ENCODE measurements at places on chromosomes 3 and 15. TPM values are rescaled to one million over a fixed set of nuclear protein-coding genes. Genes with fewer than 3 reads are reported as not detected.

PLXNA1 gene
- 14.8 TPM for polyA plus RNA-seq

- no peak for DNase-seq
Observed at GRCh38 chr15:41735046-41735445, 39.2 kb upstream of the MAPKBP1 start.

GRCh38 chr3:14415501-14415900 lies 13.1 kb downstream of the SLC6A6 start:
- no peak for DNase-seq

DNA sequence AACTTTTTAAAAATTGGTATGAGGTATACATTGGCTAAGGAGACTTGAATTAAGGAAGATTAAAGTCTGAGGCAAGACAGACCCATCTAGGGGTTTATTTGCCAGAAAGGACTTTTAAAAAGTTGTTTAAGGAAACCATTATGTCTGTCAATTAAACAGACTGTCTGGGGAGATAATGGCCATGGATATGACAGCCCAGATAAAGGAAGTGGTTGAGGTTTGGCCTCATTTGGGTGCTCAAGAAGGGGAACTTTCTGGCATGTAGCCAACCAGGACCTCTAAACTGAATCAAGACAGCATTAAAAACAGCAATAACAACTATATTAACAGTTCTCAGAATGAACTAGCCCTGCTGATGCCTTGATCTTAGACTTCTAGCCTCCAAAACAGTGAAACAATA lies 9.9 kb upstream of the CD200R1L start:
- no peak for DNase-seq

DNA sequence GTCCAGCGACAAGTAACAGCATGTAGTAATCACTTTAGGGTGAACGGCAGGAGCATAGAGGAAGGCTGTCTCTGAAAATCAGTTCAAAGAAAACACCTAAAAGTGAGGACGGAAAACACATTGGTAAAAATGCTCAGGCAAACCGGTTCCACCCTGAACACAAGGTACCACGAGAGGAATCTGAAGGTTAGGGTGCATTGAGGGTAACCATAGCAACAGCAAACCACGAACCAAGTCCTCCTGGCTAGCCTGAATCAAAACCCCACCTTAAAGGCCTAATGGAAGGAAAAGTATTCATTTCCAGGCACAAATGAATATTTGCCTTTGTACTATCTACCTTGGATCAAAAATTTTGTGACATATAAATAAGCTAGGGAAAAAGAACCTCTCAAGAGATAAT lies 315.0 kb downstream of the OCA2 start:
- no peak for DNase-seq

DNA sequence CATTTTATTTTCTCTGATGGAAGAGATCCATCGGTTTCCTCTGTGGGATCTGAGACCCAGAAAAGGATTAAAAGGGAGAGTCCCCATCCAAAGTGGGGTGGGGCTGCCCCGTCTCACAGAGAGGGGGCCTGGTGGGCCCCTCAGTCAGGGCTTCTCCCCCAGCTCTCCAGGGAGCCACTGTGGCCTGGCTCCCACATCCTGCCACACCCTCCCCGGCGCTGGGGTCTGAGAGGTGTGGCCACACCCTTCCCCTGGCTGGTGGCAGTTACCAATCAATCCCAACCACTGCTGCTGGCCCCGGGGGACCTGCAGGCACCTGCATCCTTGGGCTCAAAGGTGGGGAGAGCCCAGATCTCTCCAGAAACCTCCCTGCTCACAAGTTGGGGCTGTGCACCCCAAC lies 161.8 kb upstream of the IQSEC1 start:
- DNase-seq: no peak

- DNase-seq: no peak
Observed at GRCh38 chr3:171349392-171349791, 110.8 kb downstream of the TNIK start.

DNA sequence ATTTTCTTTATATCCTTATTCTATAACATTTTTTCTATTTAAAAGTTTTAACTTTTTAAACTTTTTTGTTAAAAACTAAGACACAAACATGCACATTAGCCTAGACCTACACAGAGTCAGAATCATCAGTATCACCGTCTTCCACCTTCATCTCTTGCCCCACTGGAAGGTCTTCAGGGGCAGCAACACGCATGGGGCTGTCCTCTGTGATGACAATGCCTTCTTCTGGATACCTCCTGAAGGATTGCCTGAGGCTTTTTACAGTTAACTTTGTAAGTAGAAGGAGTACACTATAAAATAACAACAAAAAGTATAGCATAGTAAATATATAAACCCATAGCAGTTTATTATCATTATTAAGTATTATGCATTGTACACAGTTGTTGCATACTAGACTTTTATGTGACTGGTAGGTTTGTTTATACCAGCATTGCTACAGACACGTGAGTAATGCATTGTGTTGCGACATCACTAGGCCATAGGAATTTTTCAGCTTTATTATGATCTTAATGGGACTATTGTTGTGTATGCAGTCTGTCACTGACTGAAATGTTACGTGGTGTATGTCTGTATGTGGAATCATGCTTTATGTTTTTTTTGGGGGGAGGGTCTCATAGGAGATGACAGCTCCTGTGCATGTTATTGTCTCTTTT lies 18.2 kb downstream of the ATP1B3 start:
- no peak for DNase-seq

AHSG gene
- not detected for polyA plus RNA-seq

DNA sequence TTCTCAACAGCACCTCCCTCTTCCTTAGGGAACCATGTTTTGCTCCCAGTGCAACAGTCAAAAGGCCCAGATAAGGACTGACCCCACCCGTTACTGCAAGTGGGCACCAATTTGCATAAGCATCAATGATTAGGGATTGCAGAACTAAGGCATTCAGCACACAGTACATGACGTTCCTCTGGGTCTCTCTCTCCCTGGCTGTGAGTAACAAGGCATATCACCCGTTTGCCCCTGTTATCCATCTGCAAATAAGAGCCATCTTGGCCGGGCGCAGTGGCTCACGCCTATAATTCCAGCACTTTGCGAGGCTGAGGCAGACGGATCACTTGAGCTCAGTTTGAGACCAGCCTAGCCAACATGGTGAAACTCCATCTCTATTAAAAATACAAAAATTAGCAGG lies 18.8 kb downstream of the MAGI1 start:
- DNase-seq: no peak

- no peak for DNase-seq
Observed at GRCh38 chr3:177102553-177102952, 94.7 kb downstream of the TBL1XR1 start.

DNA sequence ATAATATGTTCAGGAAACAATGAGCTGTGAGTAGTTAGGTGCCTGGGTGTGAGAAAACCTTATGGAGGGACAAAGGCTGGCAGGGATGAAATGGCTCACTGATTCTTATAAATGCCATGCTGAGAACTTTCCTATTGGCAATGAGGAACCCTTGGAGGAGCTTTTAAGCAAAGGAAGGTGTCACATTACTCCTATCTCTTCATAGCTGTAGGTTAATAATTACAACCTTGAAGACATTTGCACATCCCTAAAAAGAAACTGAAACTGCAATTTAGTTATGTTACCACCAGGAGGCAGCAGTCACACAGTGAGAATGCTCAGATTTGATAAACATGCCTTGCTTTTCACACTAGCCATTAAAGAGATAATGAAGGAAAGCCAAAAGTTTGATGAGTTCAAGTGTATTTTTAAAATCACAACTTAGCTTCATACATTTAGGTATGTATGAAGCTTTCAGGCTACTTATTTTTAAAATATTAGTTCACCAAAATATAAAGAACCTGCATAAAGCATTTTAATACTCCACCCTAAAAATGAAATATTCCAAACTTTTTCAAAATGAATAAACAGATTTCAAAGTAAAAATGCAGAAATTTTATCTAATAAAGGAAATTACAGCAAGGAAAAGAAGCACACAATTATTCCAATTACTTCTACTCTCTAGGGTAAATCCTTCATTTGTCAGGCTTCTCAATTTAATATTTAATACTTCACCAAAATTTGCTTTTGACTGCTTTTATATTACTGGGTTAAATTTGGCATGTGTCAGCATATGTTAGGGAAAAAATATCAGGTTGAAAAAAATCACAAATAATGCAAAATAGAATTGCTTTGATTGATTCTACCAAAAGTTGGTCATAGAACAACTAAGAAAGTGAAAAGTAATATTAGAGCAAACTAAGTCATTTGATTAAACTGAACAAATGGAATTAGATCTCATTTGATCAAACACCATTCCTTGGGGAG lies 136.9 kb upstream of the SLC2A2 start:
- DNase-seq: no peak

PLCB2 gene
- polyA plus RNA-seq: 4.2 TPM

DNA sequence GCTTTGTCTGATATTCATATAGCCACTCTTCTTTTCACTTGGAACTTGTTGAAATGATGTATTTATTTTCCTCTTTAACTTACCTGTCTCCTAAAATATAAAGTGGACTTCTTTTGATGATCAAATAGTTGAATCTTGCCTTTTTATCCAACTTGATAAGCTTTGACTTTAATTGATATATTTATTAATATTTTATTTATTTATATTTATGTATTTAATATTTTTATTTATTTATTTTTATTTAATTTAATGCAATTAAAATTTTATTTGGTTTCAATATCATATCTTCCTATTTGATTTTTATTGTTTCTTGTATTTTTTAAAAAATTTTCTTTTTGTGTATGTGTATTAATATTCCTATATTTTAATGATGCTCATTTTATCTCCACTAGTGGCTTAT lies 555.1 kb upstream of the EPHA6 start:
- DNase-seq: no peak

- no peak for DNase-seq
Observed at GRCh38 chr15:69914960-69915359, 182.8 kb downstream of the TLE3 start.

- peak; percentile 44 for DNase-seq
Observed at GRCh38 chr3:128784232-128784631, 58.2 kb downstream of the RAB7A start.

DNA sequence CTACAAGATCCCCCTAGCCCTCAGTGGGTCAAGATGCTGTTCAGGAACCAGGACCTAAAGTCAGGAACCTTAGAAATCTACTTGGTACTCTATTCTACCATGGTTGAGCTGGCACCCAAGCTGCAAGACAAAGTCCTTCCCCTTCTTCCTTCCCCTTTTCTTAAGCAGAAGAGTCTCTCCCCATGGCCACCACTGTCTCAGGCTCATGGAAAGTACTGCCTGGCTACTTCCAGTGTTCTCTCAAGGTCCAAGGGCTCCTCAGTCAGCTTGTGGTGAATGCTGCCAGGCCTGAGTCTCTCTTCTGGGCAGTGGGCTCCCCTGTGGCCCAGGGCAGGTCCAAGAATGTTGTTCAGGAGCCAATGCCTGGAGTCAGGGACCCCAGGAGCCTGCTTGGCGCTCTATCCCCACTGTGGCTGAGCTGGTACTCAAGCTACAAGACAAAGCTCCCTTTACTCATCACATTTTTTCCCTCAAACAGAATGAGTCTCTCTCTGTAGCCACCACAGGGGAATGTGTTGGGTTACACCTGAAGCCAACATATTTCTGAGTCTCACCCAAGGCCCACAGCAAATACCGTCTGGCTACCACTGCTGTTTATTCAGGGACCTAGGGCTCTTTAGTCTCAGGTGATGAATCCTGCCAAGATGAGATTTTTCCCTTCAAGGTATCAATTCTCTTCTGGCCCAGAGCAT lies 18.1 kb upstream of the SLC27A2 start:
- DNase-seq: no peak

DNA sequence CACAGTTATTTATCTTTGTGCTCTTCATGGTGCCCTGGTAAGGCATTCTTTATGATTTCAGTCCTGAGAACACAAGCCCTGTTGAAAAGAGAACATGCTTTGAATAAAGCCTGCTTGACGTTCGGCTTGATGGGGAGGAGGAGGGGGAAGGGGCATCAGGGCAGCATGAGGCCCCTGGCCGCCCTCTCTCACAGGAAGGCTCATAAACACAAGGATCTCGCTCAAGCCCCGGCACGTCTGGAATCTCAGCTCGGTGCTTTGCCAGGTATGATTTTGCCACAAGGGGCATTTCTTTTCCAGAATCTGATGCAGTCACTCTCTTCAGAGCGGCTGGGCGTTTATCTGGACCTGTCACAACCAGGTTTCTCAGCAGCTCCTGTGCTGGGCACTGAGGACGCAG lies 129.4 kb downstream of the DNAJB8 start:
- no peak for DNase-seq

- no peak for DNase-seq
Observed at GRCh38 chr3:178342111-178342510, 194.1 kb upstream of the KCNMB2 start.

DNA sequence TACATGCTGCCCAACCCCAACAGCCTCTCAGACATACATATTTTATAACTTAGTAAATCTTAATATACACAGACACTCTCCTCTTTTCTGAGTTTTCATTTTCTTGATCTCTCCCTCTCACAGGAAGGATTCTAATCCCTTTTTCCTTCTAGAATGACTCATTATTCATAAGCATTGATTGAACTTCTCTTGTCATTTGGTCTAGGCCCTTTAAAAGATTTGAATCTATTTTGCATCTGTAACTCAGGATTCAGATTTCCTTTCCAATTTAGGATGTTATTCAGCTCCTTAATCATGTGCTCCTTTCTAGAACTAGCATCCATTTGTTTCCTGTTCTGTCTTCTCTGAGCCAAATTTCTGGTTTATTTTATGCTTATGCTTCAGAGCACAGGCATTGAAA lies 624.5 kb upstream of the SGO1 start:
- DNase-seq: no peak

DNA sequence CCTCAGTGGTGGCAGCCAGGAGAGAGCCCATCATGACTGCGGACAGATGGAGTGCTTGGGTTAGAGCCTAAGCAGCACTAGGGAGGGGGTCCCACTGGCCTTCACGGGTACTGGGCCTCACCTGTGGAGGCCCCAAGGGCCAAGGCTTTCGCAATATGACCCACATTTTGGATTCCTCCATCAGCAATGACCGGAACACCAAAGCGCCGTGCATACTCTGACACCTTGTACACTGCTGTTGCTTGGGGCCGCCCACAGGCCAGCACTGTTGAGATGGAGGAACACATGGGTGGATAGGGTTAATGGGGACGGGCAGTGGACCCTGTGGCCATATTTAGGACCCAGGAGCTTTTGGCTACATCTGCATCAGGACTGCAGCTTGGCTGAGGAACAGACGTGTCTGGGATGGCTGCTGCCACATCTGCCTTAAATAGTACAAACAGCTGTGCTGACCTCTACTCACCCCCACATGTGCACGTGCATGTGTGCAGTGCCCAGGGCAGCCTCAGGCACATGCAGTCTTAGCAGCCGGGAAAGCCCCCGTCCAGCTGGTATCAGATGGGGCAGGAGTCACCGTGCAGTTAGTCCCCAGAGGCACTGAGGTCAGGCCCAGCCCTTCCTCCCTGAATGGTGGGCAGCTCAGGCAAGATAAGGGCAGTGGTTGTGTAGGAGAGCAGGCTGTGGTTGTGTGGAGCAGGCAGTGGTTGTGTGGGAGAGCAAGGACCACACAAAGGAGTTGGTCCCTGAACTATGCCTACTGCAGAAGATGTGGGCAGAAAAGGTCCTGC lies 3.3 kb downstream of the NDUFAF3 start:
- DNase-seq: no peak

- no peak for DNase-seq
Observed at GRCh38 chr15:73683257-73683776, 866 bp upstream of the CD276 start.

MEGF11 gene
- polyA plus RNA-seq: 0.03 TPM

GRCh38 chr3:23686519-23686918 lies 119.2 kb upstream of the UBE2E1 start:
- no peak for DNase-seq

- DNase-seq: no peak
Observed at GRCh38 chr3:45612918-45613602, 18.5 kb downstream of the LIMD1 start.

GPR149 gene
- not detected for polyA plus RNA-seq

Measured in heart right ventricle (tissue), 16 donors.